Aorta (tissue), 5 donors: ENCODE measurements at places on chromosomes 11 and 22.

- no peak for DNase-seq
Measured at GRCh38 chr22:40491990-40492631, 121.7 kb downstream of the SGSM3 start.

- DNase-seq: no peak
Measured at GRCh38 chr11:111934306-111934705, 2.8 kb upstream of the DIXDC1 start.

- peak; percentile 59 for DNase-seq
Measured at GRCh38 chr11:61297746-61298145, 2.6 kb upstream of the VWCE start.

GRCh38 chr22:48488611-48489511, 1338.8 kb downstream of the BRD1 start:
- DNase-seq: peak; percentile 57

- DNase-seq: no peak
Measured at GRCh38 chr11:126317432-126317755, 13.5 kb downstream of the DCPS start.

GRCh38 chr11:68053981-68054812, 15.4 kb downstream of the TCIRG1 start:
- DNase-seq: no peak

DNA sequence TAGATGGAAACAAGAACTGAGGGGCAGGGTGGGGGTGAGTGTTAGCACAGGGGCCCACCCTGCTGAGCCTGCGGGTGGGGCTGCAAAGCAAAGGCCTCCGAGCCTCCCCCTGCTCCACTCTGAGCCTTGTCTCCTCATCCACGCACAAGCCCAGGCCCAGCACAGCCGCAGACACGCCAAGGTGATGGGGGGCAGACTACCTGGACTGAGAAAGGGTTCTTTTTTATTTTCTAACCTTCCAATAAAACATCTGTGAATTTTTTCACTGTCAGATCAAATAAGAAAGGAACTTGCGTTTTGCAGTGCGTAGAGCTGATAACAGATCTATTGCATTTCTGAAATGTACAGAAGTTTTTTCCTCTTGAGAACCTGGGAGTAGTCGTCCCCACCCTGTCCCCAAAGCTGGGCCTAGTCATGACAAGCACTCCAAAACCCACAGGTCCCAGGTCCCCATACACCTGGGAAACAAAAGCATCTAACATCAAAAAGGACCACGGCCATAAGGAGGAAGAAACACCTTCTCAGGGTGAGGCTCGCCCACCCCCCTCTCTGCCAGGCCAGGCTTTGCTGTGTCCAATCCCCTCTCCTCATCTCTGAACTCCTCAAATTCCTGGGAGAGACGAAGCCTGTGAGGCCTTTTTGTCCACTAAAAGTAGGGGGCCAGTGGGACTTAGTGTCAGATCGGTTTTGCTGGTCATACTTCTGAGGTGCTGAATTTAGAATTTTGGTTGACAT, 22.7 kb upstream of the CD5 start:
- DNase-seq: no peak

GRCh38 chr22:39723463-39723862, 152.9 kb downstream of the CACNA1I start:
- peak; percentile 64 for DNase-seq
